Skeletal muscle cell (primary cell): ENCODE measurements at places on chromosomes 1 and 21.

DNA sequence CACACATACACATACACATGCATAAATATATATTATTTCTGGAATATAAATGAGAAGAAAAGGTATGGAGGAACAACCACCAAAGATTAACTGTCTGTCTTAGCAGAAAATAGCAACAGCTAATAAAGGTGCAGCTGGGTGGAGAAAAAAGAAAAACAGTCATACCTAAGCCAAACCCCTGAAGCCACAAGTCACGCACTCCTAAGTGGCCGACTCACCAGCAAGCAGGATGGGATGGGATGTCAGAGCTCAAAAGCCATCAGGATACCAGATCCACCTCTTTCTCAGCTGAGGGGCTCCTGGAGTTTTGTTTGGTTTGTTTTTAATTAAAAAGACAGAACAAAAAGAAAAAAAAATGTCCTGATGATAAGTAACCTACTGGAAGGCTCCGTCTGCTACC is 64.7 kb upstream of the HIVEP3 start:
- no peak for DNase-seq

- DNase-seq, result no peak
Observed at GRCh38 chr21:39094847-39095579, 88.2 kb downstream of the PSMG1 start.

GRCh38 chr1:115744646-115745275 is 23.8 kb downstream of the CASQ2 start:
- no peak for DNase-seq

DNA sequence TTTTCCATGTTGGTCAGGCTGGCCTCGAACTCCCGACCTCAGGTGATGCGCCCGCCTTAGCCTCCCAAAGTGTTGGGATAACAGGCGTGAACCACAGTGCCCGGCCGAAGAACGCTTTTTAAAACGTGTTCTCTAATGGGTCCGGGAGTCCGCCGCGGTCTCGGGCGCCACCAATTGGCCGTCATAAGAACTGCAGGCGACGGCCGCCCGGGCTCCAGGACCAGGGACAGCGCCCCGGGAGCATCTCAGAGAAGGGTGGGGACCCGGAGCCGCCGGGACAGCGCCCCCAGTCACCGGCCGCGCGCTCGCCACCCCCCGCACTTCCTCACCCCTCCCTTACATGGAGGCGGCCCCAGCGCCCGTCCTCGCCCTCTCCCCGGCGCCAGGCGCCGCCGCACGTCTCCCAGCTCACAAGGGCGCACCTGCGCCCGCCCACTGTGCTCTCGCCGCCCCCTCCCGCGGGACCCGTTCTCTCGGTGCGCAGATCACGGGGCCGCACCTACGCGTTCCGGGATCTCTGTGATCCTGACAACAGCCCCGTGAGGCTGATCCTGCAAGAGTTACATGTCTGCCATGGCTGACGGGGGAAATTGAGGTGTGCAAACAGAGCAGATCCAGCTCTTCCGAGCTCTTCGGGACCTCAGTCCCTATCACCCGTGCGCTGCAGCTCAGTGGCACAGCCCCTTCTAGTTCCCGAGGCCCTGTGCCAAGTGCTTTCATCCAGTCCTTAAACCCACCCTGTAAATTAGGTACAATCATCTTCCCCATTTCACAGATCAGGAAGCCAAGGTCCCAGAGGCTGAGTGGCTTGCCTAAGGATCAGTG is 9.8 kb downstream of the RAP1GAP start:
- no peak for DNase-seq

GRCh38 chr1:178625695-178626094 is 99.3 kb upstream of the RALGPS2 start:
- DNase-seq, result no peak

GRCh38 chr1:212396638-212397037 is 18.0 kb downstream of the PACC1 start:
- DNase-seq, result no peak

GRCh38 chr1:9676815-9677393 is 25.4 kb downstream of the PIK3CD start:
- DNase-seq, result no peak

DNA sequence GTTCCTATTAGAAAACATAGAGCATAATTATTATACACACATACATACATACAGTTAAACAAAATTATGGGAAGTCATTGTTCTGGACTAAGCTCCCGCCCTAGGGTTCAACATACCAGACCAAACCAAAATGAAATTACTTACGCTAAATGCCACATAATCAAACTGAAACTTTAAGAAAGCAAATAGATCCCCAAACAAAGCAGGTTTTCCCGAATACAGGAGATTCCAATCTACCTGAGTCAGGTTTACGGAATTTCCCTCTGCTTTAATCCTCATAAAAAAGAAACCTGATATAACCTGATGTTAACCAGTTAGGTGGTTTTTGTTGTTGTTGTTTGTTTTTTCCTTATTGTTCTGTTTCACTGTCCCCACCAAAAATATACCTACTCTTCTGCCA is 1886.9 kb downstream of the NCAM2 start:
- DNase-seq, result no peak

- peak; percentile 75 for DNase-seq
Observed at GRCh38 chr1:206905295-206906164, 8.3 kb downstream of the IL24 start.
